ENCODE measurements at places on chromosomes 4 and X.

- DNase-seq, result no peak
Observed at GRCh38 chr4:55051532-55051931, 73.9 kb downstream of the KDR start.

- DNase-seq, result no peak
Observed at GRCh38 chr4:99574530-99575324, at the start of gene MTTP. MTTP (plus strand) TSS chr4:99574824; CDS start chr4:99574910, 86 bp downstream.

DNA sequence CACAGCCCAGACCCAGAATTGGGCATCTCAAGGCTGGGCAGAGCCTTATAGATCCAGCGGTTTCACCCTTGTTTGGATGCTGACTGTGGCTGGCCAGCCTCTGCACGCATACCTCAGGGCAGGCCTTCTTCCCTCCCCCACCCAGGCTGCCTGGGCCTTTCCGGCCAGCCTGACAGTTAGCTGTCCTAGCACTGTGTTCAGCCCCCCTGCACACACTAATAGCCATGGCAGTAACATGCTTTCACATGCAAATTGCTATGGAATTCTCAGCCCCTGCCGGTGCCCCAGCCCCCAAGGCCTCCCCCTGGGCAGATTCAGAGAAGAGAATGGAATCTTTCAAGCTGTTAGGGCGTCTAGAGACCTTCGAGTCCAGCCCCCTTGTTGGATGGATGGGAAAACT is 17.7 kb downstream of the EFNB1 start:
- DNase-seq, result no peak

DNA sequence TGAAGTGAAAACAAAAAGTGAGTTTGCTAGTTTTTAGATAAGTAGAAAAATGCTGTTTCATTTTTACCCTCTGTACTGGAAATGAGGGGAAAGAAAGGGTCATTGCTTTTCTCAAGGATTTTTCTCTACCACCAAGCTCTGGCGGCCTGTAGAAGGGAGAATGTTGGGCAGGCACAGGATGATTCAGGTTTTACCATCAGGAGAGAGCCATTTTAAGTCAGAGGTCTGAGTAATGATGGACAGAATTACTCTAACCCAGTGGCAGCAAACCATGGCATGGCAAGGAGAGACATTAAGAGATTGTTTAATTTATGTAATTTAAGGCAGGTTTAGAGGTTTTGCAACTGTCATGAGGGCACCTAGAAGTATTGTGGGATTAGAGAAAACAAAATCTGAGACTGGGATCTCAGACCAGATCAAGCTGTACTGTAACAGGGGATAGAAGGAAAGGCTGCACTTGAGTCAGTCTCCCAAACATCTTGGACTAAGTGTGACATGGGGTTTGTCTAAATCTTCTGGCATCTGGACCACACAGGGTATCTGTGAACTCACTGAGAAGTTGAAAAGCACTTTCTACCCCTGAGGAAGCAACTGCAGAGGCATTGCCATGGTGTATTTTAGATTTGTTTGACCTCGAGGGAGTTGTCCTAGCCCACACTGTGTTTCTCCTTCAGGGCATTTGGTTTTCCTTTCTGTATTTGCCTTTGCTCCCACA is 81.6 kb downstream of the BANK1 start:
- no peak for DNase-seq

- DNase-seq, result no peak
Observed at GRCh38 chrX:69032601-69033000, 132.7 kb downstream of the PJA1 start.

DNA sequence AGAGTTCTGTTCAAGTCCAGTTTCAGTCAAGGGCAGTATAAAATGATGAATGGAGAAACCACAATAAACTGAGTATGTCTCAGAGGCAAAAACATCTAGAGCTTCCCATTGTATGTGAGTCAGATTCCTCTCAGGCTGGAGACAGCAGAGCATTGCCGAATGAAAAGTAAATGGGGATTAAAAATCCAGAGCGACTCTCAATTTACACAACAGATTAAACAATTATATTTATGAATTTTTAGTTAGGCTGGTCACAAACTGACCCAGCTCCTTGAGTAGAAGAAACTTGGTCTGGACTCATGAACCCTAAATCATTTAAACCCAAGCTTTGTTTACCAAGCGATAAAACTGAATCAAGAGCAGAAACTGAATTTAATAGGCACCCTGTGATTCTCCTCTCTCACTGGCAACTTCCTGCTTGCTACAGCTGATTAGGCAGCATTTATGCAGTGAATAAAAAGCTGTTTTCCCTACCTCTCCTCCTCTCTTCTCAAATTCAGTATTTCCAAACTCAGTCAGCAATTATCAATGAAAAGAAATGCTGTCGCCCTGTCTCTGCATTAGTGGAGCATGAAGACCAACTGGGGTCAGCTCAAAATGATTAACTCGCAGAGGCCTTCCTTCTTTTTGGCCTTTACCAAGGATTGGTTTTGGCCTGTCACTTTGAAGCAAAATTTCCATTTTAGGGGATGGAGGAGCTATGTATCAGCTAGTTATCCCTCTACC is 568.0 kb downstream of the PDHA2 start:
- DNase-seq, result no peak

All from right hindlimb (tissue), 1 donor.